Mucosa of gallbladder (tissue), 1 donor: ENCODE measurements at places on chromosomes 6 and 20. TPM values are rescaled to one million over a fixed set of nuclear protein-coding genes. Genes with fewer than 3 reads are reported as not detected.

The DEFB125 gene
- total RNA-seq = not detected

GRCh38 chr6:25010902-25011625 lies 75.3 kb upstream of the RIPOR2 start:
- no peak for DNase-seq

GRCh38 chr6:9126878-9127560 lies 691.7 kb upstream of the SLC35B3 start:
- DNase-seq = no peak

- DNase-seq = no peak
Measured at GRCh38 chr6:82761674-82762345, 303.8 kb downstream of the UBE3D start.

DNA sequence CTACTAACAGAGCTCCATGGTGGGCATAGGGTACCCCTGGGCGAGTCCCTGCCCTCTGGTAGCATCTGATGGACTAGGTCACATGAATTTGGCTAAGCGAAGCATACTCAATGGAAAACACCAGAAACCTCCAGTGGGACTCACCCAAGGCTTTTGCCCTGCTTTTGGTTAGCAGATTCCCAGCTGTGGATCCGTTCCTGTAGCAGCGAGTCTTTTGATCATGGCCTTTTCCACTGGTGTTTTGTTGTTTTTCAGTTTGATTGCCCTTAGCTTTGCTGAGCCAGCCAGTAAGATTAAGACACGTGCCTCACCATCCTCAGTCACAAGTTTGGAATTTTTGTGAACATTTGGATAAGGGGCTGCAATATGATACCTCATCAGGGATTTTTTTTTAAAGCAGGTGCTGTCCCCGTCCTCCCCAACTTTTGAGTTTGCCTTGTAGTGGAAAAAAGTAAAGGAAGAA lies 8.0 kb downstream of the TNFAIP3 start:
- DNase-seq = no peak

The CDH4 gene
- 3.5 TPM for total RNA-seq

GRCh38 chr20:49381558-49382493 lies 100.6 kb downstream of the KCNB1 start:
- peak; percentile 73 for DNase-seq

DNA sequence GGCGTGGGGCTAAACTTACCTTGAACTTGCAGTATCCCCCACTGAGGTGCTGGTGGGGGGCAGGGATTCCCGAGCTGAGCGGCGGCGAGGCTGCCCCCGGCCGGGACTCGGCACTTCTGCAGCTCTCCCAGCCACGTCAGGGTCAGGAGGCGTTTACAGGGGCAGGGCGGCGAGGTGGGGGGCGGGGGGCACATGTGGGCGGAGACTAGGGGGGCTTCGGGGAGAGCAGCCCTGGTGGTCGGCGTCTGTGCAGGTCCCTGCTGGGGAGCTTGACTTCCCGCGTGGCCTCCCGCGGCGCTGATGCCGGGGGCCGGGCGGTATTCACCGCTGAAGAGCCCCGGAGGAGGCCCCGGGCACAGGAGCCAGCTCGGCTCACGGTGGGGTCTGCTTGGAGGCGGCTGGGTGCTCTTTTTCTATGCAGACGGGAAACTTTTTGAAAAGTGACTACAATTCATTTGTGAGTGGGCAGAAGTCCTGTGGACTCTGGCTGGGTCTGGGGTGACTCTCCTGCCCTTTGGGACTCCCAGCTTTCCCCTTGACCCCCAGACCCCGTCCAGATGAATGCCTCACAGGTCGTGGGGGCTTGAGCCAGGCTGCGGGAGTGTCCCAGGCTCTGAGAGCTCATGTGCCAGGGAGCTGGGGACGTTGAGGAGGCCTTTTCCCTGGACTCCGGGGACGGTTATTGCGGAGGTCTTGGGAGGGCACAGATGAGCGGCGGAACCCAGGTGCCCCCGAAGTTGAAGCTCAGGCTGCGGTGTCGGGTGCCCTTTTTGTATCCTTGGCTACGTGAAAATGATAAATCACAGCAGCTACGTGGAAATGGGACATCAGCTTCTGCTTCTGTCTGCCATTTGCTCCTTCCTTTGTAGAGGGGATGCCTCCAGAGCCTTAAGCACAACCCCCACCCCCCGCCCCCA lies 75.9 kb upstream of the GATA5 start:
- no peak for DNase-seq

- DNase-seq = no peak
Measured at GRCh38 chr6:168291450-168291849, 28.1 kb downstream of the DACT2 start.
